Hepatocyte (in vitro differentiated cells): ENCODE measurements at places on chromosomes 11 and 22. TPM values are rescaled to one million over a fixed set of nuclear protein-coding genes. Genes with fewer than 3 reads are reported as not detected.

DNA sequence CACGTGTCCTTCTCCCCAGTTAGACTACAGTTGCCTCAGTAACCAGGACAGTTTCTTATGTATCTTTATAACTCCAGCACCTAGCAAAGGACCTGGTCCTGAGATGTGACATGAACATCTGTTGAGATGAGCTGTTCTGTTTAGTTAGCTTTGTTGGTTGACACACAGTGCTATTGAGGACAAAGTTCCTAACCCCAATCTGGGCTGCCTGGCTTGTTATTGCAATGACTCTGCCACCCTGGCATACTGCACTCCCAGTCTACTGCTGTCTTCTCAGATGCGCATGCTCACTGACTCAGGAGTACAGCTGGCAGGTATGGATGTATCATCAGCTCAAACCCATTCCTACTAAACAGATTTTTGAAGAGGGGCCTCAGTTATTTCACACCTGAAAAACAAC, 7.4 kb downstream of the DESI1 start:
- no peak overlapping the region for H3K4me3 ChIP-seq
- H3K27me3 ChIP-seq: no peaks in the 10 kb centered on the region
- DNase-seq: no peak
- H3K27ac ChIP-seq: no peak overlapping the region
- H3K36me3 ChIP-seq: no peaks in the 10 kb centered on the region

- no peak overlapping the region for H3K4me3 ChIP-seq
- peaks cover 24% of the 10 kb centered on the region for H3K27me3 ChIP-seq
- no peaks in the 10 kb centered on the region for H3K36me3 ChIP-seq
- peaks cover 33% of the 10 kb centered on the region for H3K4me1 ChIP-seq
- DNase-seq: no peak
- peak overlapping the region; percentile 96 for H3K27ac ChIP-seq
Measured at GRCh38 chr11:559712-560304, 730 bp downstream of the LMNTD2 start.

SCN4B gene
- total RNA-seq: 0.57 and 1.0 TPM in 2 replicates

DNA sequence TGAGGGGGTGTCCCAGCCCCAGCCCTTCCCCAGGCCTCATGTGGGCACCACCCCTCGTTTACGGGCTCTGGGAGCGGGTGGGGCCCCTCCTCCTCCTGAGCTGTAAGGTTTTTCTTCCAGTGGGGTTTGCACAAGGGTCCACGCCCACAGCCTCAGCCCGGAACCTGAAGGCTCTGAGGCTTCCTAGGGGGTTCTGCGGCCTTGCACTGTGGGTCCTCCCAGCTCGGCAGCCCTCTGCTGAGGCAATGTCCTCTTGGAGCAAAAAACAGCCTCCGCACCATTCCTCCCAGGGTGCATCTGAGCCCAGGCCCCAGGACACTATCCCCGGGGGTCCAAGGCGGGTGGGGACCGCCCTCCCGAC, 14.1 kb downstream of the H19 start:
- H3K4me1 ChIP-seq: no peaks in the 10 kb centered on the region
- H3K4me3 ChIP-seq: no peak overlapping the region
- no peak for DNase-seq
- H3K27ac ChIP-seq: no peak overlapping the region
- H3K27me3 ChIP-seq: no peaks in the 10 kb centered on the region

ARHGAP20 gene
- total RNA-seq: 2.6 and 4.8 TPM in 2 replicates

DNA sequence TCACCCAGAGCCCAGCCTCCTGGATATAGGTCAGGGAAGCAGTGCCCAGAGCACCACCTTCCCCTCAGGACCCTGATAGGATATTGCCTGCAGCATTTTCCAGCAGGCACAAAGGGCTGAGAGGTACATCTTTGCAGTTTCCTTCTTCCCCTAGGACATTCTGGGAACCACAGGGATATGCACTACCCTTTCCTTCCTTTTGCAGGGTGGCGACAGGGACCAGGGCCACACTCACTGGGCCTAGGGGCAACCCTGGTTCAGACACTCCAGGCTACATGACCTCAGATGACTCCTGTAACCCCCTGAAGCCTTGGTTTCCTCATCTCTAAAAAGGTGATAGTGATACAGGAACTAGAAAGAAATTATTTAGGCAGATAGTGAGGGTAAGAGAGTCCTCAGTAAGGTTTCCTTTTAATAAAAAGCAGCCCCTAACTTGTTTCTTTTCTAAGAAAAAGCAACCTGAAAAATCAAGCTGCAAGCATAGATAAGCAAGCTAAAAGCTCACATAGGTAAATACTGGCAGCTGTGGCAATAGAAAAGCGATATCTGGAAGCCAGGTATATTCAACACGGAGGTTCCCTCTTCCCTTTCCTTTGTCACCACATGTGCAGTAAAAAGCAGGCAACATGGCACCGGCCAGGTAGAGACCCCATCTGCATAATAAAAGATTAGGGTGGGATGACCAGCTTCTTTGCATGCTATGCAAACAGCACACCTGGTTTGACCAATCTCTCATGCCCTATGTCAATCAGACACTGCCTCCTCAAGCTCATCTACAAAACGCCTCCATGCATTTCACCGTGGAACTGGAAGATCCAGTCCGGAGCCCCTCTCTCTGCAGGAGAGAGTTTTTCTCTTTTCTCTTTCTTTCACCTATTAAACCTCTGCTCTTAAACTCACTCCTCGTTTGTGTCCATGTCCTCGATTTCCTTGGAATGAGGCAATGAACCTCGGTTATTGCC, 13.2 kb upstream of the MRGPRX2 start:
- no peak overlapping the region for H3K4me3 ChIP-seq
- no peak overlapping the region for H3K27ac ChIP-seq
- no peaks in the 10 kb centered on the region for H3K4me1 ChIP-seq
- no peaks in the 10 kb centered on the region for H3K36me3 ChIP-seq
- no peaks in the 10 kb centered on the region for H3K27me3 ChIP-seq

DNA sequence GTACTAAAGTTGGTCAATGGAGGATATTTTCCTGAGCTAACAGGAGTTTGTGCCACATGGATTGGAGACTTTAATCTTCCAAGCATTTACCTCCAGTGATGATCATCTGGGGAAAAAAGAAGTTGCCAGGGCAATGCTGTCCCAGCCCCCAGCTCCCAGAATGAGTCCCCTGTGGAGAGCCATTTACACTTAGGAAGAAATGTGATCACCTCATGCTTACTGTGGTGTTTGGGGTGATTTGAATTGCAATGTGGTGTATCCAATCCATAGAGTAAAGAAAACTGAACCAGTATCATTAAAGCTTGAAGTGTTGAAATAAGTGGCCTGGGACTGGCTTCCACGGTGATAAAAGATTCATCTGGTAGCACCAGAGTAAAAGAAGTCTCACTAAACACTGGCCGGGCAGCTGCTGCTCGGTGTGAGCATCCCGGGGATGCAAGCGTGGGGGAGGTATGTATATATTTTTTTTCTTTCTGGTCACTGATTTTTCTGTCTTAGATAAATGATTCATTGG, 117.2 kb upstream of the NTM start:
- no peaks in the 10 kb centered on the region for H3K36me3 ChIP-seq
- H3K4me1 ChIP-seq: peaks cover 8% of the 10 kb centered on the region
- no peak overlapping the region for H3K4me3 ChIP-seq
- no peak for DNase-seq

SLC7A4 gene
- 89.9 and 140 TPM in 2 replicates for total RNA-seq

OR51B2 gene
- not detected in 2 replicates for total RNA-seq

GRCh38 chr22:30546616-30547015, at the start of gene SEC14L6:
Gene SEC14L6, minus strand, starts transcription at chr22:30546741. Its CDS starts 59 bp downstream, at chr22:30546682.
- H3K27me3 ChIP-seq: peaks cover 16% of the 10 kb centered on the region
- H3K36me3 ChIP-seq: no peaks in the 10 kb centered on the region
- no peak for DNase-seq
- no peak within 1 kb of the TSS for H3K4me3 ChIP-seq
- peaks cover 11% of the 10 kb centered on the region for H3K4me1 ChIP-seq

ARL2 gene
- 68.2 and 69.1 TPM in 2 replicates for total RNA-seq

OR5L2 gene
- not detected in 2 replicates for total RNA-seq
